Umbilical cord (tissue), 2 donors: ENCODE measurements at places on chromosomes 2 and 18. TPM values are rescaled to one million over a fixed set of nuclear protein-coding genes. Genes with fewer than 3 reads are reported as not detected.

The ZSCAN30 gene
- total RNA-seq, result 30.8 TPM

The CKAP2L gene
- total RNA-seq, result 4.1 TPM

The AMER3 gene
- total RNA-seq, result 1.2 TPM

The CHRND gene
- 1.7 TPM for total RNA-seq

The SERPINB3 gene
- 0.96 TPM for total RNA-seq

The SPP2 gene
- not detected for total RNA-seq

The TYW5 gene
- total RNA-seq, result 11.1 TPM

The TMEM163 gene
- 3.4 TPM for total RNA-seq

The RBM44 gene
- total RNA-seq, result 2.4 TPM

The IL1RN gene
- 1.2 TPM for total RNA-seq

The PDE1A gene
- 6.5 TPM for total RNA-seq

The SERPINB11 gene
- 16.6 TPM for total RNA-seq

The TMEM200C gene
- total RNA-seq, result 5.1 TPM

The SIX3 gene
- not detected for total RNA-seq

The KCNG2 gene
- 2.6 TPM for total RNA-seq

The RASGRP3 gene
- total RNA-seq, result 4.1 TPM

The MAB21L4 gene
- 1.9 TPM for total RNA-seq

The SCN9A gene
- 8.2 TPM for total RNA-seq

The RNF152 gene
- 19.3 TPM for total RNA-seq

The CTLA4 gene
- not detected for total RNA-seq

The ZNF513 gene
- 8.4 TPM for total RNA-seq

The NAT8 gene
- total RNA-seq, result not detected

The MARS2 gene
- total RNA-seq, result 8.7 TPM

The HOXD12 gene
- 1.9 TPM for total RNA-seq

The OTX1 gene
- total RNA-seq, result 4.8 TPM

The CNNM4 gene
- total RNA-seq, result 1.4 TPM

The ANO7 gene
- 6.5 TPM for total RNA-seq

The MC4R gene
- 4.1 TPM for total RNA-seq

The ERLEC1 gene
- total RNA-seq, result 103 TPM

The EFHD1 gene
- total RNA-seq, result 1.2 TPM

The PFN4 gene
- total RNA-seq, result not detected

The CCDC141 gene
- total RNA-seq, result 5.3 TPM

The BMP10 gene
- 0.48 TPM for total RNA-seq

The LIPG gene
- total RNA-seq, result 6.7 TPM

The VWA3B gene
- 6.7 TPM for total RNA-seq

The CYTIP gene
- 18.8 TPM for total RNA-seq

The LOXHD1 gene
- not detected for total RNA-seq

The GALNT5 gene
- total RNA-seq, result 77.8 TPM
